ENCODE measurements at places on chromosomes 16 and 17.

DNA sequence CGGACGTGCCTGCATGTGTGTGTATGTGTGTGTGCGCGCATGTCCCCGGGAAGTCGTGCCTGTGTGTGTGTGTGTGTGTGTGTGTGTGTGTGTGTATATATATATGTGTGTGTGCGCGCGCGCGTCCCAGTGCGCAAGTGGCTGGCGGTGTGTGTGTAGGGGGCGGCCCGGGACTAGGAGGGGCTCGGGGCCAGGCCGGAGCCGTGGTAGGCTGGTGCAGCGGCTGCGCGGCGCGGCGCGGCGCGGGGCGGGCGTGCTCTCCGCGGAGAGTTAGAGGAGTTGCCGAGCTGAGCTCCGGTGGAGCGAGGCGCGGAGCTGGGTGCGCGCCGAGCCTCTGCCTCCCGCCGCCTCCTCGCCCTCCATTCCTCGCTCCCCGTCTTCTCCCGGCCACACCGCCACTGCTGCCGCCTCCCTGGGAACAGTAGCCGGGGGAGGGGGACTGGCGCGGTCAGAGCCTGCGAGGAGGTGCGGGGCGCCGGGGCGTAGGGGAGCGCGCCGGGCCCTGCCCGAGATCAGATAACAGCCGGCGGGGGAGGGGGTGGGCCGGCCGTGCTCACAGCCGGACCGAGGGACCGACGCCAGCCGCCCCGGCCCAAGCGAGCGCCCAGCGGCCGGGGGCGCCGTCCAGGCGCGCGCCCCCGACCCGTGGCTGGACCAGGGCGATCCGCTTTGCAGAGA lies at the start of gene KCNJ12:
TSS of gene KCNJ12 (plus strand) at position 277 of the 678 bp plus-strand sequence. CDS start 38,986 bp downstream, outside the sequence.
- DNase-seq, result peak; percentile 24

GRCh38 chr16:20415541-20415940 lies 6.2 kb downstream of the ACSM5 start:
- no peak for DNase-seq

DNA sequence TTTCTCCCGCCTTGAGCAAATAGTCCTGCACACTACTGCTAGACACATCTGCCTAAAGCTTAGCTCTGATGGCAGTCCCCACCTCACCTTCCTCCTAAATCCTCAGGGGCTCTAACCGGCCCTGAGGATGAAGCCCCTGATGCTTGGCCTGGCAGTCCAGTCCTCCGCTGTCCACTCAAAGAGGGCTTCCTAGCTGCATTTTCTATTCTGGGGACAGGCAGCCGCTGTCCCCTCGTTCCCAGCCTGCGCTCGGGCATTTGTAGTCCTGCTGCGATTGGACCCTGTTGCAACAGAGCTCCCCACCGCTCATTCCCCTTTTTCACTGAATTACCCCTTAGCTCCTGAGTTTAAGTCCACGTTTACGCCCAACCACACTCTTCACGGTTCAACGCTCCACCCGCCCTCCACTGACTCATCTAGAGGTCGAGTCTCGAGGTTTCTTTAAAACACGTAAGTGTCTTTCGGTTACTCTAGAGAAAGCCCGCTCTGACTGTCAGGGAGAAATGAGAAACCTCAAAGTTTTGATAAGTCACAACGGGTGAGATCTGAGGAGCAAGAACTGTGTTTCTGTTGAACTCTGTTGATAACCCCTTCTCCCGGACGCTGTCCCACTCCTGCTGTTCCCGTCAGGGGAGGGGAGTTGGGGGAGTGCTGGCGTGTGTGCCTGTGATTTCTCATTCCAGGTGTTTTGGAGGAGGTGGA lies 4.5 kb downstream of the CCR7 start:
- DNase-seq, result no peak

GRCh38 chr16:78493573-78493972 lies 394.1 kb downstream of the WWOX start:
- no peak for DNase-seq

- DNase-seq, result peak; percentile 75
These were observed 60.3 kb upstream of the CIBAR2 start for GRCh38 chr16:85172455-85173145.

DNA sequence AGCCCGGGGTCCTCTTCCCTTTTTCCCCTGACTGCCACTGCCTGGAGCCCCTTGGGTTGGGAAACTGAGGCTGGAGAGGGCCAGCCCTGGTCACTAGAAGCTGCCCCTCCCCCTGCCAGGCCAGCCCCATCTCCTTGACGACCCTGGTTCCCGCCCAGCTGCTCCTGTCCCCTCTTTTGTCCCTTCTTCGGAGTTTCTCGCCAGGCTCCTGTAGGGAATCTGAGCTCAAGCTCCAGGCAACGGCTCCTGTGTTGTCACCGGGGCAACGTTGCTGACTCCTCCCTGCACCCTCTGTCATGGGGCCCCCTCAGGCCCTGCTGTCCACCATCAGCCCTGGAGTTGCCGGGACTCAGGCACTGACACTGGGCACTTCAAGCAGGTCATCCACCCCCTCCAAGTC lies 5.7 kb downstream of the LLGL1 start:
- peak; percentile 17 for DNase-seq

GRCh38 chr17:64186171-64187092 lies 56.5 kb upstream of the ERN1 start:
- DNase-seq, result no peak

DNA sequence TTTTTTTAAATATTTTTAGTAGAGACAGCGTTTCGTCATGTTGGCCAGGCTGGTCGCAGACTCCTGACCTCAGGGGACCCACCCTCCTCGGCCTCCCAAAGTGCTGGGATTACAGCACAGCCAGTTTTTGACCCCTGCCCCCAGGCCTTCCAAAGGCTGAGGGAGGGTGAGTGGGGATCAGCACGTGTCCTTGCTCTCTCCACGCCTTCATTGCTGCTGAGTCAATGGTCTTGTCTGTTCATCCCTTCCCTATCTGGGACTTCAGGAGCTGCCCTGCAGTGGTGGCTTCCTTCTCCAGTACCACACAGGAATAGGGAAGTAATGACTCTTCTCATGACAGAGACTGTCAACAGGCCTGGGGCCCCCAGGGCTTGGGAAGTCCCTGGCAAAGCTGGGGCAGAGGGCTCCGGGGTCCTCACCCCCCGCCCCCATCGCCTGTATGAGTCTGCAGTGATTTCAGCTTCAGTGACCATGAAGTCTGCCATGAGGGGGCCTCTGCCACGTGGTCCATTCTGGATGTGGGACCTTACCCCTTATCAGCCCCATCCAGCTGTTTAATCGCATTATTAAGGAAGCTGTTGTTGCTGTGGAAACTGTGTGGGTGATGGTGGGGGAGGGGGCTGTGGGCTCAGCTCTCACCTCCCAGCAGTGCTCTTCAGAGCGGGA lies 6.1 kb downstream of the ABCC3 start:
- DNase-seq, result no peak

GRCh38 chr16:23840310-23840709 lies 4.5 kb downstream of the PRKCB start:
- peak; percentile 8 for DNase-seq

DNA sequence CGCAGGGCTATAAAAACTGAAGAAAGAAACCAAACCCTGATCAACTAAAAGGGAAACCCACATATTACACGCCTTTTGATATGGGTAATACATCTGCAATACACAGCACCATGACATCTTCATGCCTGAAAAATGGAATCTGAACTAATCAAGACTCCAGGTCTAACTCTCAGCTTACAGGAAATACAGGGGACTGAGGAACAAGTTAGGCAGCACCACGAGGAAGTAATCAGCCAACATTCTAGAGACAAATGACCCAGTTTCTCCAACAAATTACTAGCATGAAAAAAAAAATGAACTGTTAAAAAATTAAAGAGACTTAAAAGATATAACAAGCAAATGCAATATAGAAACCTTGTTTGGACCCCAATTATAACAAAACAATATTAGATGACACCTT lies 9.1 kb downstream of the SLC39A11 start:
- no peak for DNase-seq

GRCh38 chr16:67163164-67163998 lies 1.2 kb upstream of the HSF4 start:
- DNase-seq, result peak; percentile 91

DNA sequence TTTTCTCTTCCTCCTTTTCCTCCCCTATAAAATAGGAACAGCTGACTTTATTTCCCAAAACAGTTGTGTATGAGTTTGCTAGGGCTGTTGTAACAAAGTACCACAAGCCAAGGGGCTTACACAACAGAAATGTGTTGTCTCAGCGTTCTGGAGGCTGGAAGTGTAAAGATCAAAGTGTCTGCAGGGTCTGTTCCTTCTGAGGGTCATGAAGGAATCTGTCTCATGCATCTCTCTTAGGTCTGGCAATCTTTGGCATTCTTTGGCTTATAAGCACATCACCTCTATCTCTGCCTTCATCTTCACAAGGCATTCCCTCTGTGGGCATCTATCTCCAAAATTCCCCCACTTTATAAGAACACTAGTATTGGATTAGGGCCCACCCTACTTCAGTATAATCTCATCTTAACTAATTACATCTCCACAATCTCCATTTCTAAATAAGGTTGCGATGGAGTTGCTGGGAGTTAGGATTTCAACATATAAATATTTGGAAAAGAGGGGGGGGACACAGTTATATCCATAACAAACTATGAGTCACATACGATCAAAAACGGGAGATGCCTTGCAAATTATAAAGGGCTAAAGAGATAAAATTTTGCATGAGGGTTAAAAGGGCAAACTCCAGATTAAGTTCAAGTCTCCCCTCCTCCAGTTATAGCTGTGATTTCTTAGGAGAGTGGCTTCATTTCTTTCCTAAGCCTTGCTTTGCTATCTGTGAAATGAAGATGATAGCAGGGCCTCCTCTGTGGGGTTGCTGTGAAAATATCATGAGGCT lies 109.7 kb downstream of the VAT1L start:
- DNase-seq, result no peak

GRCh38 chr17:19752216-19753050 lies 4.3 kb upstream of the ALDH3A1 start:
- peak; percentile 32 for DNase-seq

GRCh38 chr17:64214950-64215349 lies 48.1 kb downstream of the TEX2 start:
- DNase-seq, result peak; percentile 58

DNA sequence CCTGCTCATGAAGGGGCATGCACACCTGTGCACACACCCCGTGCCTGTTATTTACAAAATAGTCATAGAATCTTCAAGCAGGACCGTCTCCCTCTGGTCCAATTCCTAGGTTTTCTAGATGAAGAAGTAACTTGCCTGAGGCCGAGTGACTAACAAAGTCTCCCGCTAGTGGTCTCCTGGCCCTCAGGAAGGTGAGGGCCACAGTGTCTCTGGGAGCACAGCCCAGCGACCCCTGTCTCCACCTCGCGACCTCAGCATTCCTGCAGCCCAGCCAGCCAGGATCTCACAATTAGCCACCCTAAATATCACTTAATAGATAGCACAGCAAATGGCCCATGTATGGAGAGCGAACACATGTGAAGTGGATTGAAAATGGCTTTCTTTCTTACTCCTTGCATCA lies 30.5 kb upstream of the CACNG1 start:
- no peak for DNase-seq

- no peak for DNase-seq
These were observed 21.1 kb downstream of the KATNB1 start for GRCh38 chr16:57756424-57757325.

DNA sequence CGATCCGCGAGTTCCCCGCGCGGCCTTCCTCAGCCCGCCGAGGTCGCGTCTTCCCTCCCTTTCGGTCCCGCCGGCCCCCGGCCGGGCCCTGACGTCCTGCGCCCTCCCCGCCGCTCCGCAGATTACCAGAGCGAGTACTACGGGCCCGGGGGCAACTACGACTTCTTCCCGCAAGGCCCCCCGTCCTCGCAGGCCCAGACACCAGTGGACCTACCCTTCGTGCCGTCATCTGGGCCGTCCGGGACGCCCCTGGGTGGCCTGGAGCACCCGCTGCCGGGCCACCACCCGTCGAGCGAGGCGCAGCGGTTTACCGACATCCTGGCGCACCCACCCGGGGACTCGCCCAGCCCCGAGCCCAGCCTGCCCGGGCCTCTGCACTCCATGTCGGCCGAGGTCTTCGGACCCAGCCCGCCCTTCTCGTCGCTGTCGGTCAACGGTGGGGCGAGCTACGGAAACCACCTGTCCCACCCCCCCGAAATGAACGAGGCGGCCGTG lies 5.4 kb downstream of the LHX1 start:
- DNase-seq, result no peak

DNA sequence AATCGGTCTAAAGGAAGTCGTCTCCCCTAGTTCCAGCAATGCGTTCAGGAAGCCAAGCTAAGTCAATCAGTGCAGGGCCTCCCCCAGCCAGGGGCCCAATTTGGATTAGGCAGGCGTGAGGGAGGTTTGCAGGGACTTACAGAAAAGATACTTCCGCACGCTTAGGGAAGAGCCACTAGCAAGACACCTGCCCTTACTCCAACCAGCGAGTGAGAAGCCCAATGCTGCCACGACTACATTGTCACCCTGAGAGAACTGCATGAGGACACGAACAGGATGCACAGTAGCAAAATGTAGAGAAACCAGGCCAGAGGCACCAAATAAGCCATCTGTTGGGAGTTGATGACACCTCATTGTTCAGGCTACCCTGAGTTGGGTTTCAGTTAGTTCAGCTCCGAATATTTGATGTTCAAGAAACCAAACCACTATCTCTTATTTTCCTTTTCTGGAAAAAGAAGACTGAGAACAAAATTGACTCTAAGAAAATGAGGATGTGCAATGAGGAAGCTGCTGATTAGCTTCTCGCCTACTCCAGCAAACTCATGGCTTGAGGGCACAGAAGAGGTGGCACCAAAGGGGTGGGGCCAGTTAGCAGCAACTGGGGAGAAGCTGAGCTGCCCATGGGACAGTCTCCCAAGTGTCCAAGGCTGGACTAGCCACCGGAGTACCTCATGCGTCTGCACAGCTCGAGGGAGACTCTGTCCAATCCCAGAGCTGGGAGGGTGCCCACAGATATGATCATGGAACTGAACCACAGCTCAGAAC lies 29.3 kb downstream of the TK2 start:
- no peak for DNase-seq

DNA sequence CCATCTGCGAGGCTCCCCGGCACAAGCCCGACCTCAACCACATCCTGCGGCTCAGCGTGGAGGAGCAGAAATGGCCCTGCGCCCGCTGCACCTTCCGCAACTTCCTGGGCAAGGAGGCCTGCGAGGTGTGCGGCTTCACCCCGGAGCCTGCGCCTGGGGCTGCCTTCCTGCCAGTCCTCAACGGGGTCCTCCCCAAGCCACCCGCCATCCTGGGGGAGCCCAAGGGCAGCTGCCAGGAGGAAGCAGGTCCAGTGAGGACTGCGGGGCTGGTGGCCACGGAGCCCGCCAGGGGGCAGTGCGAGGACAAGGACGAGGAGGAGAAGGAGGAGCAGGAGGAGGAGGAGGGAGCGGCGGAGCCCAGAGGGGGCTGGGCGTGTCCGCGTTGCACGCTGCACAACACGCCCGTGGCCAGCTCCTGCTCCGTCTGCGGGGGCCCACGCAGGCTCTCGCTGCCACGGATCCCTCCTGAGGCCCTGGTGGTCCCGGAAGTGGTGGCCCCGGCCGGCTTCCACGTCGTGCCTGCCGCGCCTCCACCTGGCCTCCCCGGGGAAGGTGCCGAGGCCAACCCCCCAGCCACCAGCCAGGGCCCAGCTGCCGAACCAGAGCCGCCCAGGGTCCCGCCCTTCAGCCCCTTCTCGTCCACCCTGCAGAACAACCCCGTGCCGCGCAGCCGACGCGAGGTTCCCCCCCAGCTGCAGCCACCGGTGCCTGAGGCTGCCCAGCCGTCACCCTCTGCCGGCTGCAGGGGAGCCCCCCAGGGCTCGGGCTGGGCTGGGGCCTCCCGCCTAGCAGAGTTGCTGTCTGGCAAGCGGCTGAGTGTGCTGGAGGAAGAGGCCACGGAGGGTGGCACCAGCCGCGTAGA lies 13.1 kb upstream of the PRR35 start:
- no peak for DNase-seq

- peak; percentile 61 for DNase-seq
These were observed 30.8 kb downstream of the HLF start for GRCh38 chr17:55295411-55296170.
